GM12865 (cell line): ENCODE measurements at places on chromosomes 4 and X.

GRCh38 chr4:186725469-186726425 lies 2.1 kb upstream of the FAT1 start:
- DNase-seq = no peak

- DNase-seq = no peak
Measured at GRCh38 chrX:39898147-39898546, 199.6 kb downstream of the BCOR start.

- DNase-seq = no peak
Measured at GRCh38 chr4:18440527-18441202, 419.1 kb upstream of the LCORL start.

- no peak for DNase-seq
Measured at GRCh38 chr4:104493081-104493831, 1.4 kb downstream of the CXXC4 start.

GRCh38 chrX:46447384-46447783 lies 97.8 kb downstream of the ZNF674 start:
- no peak for DNase-seq

DNA sequence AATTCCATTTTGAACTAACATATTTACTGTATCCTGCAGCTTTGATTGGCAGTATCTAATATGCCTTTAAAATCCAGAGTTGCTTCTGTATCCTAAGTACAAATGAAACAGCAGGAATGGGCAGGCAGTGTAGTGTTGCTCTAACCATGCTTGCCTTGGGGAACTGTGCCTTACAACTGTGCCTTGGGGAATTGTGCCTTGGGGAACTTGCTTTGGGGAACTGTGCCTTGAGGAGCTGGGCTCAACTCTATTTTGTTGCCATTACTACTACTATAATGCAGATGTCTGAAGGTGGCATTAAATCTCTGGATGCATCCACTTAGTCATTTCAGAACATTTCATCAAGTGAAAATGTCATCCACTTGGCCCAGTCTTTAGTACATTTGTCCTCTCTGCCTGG lies 6.9 kb downstream of the CXCL3 start:
- no peak for DNase-seq

- DNase-seq = no peak
Measured at GRCh38 chrX:19204636-19205035, 82.4 kb upstream of the ADGRG2 start.

DNA sequence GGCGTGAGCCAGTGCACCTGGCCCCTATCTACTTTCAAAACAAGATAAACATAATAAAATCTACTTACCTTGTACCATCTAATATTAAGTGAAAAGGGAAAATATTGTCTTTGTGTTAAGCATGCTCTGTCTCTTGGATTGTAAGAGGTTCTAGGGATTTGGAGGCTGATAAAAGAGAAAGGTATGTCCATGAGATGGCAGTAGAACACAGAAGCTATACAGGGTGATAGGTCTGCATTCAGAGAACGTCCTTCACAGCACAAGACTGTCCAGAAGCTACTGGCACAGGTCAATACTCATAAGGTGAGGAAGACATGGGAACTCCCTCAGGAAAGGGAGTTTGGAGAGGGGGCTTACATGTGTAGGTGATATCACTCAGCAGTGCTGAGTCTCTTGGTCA lies 135.5 kb downstream of the TMEM47 start:
- no peak for DNase-seq

DNA sequence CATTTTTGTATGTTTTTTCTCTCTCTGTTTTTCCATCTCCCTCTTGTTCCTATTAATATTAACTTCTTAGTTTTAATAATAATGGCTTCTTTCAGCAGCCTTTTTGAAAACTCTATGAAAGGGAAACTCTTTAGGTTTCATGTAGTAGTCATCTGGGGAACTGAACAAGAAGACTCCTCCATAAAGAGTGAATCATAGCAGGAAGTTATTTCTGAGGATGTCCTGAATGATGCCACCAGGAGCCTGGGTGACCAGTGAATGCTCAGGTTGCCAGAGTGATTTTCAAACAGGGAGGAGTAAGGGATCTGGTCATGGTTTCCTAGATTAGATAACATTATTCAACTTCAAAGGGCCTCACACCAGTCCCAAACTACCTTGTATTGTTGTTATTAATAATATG lies 212.8 kb upstream of the PDE5A start:
- DNase-seq = no peak

GRCh38 chr4:53168228-53168627 lies 197.6 kb downstream of the SCFD2 start:
- DNase-seq = no peak

GRCh38 chr4:79676705-79677104 lies 268.7 kb upstream of the GK2 start:
- DNase-seq = no peak

GRCh38 chrX:8906299-8906938 lies 105.2 kb upstream of the FAM9A start:
- DNase-seq = no peak

GRCh38 chr4:8910100-8910821 lies 38.6 kb upstream of the HMX1 start:
- no peak for DNase-seq

- no peak for DNase-seq
Measured at GRCh38 chrX:103453655-103454054, 65.6 kb downstream of the RAB40A start.

GRCh38 chrX:154443479-154443910 lies 446 bp upstream of the FAM50A start:
- no peak for DNase-seq

DNA sequence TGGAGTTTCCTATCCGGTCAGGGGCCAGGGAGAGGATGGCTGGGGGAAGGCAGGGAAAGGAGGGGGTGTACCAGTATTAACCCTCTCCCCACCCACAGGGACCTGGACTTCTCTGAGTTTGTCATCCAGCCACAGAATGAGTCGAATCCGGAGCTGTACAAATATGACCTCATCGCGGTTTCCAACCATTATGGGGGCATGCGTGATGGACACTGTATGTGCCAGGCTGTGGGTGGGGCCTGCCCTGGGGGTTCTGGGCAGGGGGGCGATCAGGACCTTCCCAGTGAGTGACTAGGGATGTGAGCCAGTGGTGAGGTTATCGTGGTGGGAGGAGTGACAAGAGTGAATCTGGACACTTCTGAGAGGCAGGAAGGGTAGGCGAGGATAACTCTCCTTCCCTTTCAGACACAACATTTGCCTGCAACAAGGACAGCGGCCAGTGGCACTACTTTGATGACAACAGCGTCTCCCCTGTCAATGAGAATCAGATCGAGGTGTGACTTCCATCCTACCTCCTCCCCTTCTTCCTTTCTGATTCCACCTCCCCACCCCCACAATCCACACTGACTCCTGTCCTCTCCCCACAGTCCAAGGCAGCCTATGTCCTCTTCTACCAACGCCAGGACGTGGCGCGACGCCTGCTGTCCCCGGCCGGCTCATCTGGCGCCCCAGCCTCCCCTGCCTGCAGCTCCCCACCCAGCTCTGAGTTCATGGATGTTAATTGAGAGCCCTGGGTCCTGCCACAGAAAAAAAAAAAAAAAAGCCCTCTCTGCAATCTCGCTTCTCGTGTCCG lies 14.6 kb downstream of the USP11 start:
- no peak for DNase-seq

DNA sequence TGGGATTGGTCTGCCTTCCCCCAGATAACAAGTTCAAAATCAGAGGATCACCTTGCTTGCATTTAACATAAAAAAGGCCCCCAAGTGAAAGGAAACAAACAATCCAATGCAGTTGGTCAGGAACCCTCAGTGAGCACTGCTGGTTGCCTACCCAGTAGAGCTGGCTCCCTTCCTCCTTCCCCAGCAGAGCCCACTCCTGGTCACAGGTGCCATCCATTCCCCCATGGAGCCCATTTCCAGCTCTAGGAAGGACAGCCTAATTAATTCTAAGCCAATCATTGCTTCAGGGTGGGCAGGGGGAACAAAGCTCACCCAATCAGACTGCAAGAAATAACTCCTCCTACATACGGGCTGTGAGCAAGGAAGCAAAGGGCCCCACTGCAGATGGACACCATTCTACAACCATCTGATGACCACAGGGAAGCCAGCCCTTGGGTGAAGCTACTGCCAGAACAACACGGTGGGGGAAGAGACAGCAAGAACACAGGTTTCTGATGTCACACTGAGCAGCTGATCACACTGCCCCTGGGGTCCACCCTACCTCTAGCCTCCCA lies 86.5 kb downstream of the SH3KBP1 start:
- peak; percentile 47 for DNase-seq

GRCh38 chr4:20532116-20532790 lies 168.0 kb upstream of the PACRGL start:
- DNase-seq = no peak
